T-helper 1 cell (primary cell): ENCODE measurements at places on chromosomes 7 and 10.

- no peak for DNase-seq
Measured at GRCh38 chr10:72904806-72905205, 11.3 kb downstream of the OIT3 start.

DNA sequence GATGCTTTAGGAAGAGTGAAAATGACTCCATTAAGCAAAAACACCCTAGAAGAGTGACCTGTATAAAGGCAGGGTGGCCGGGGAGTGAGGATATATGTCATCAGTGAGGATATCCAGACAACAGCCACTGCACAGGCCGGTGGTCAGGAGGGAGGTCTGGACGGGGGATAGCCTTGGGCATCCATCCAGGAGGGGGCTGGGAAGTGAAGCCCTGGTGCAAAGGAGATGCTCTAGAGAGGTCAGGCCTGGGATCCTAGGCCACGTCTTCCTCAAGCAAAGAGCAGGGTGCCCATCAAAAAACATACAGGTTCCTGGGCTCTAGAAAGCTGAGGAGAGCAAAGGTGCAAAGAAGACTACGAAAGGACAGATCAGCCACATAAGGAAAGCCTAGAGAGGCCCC lies 25.6 kb downstream of the FAM171A1 start:
- DNase-seq: no peak

GRCh38 chr7:16089801-16090200 lies 331.5 kb downstream of the CRPPA start:
- no peak for DNase-seq

DNA sequence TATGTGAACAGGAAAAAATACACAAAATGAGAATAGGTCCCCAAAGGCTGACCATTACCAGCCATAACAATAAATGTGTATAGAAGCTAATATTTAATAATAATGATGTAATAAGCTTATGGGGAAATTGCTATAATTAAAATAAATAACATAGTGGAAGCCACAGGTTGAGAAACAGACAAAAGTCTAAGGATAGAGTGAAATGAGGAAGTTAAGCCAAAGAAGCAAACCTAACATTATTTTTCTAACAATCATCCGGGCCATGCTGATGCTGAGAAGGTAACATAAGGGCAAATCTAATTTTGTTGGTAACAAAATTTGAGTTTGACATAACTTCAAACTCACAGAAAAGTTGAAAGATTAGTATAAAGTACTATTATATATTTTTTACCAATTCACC lies 115.9 kb downstream of the MICU1 start:
- no peak for DNase-seq
